Endothelial cell of umbilical vein (primary cell): ENCODE measurements at places on chromosomes 13 and 19. TPM values are rescaled to one million over a fixed set of nuclear protein-coding genes. Genes with fewer than 3 reads are reported as not detected.

DNA sequence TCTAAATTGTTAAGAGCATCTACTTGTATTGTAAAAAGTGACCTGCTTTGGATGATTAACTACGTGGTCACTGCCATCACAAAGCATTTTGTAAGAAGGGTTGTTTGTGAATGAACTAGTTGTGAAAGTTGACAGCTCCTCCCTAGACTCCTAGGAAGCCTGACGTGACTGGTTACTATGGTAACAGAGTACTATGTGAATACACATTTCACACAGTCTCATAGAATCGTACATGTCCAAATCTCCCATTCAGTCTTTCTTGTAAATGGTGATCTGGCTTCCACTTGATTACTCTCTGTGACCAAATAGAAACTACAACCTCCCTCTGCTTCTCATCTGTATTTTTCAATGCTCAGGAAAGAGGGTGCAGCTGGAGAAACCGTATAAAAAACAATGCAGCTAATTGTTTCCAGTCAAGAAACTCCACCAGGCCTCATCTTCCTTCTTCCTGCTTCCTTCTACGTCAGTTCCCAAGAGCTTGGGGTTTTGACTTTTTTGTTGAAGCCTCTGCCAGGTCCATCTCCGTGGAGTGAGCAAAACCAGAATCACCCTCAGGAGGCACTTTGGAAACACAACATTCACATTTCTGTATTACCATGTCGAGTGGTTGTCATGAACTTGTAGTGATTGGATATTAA, 83.4 kb downstream of the GPC6 start:
- no peak for DNase-seq

- DNase-seq: no peak
Observed at GRCh38 chr13:66933994-66934393, 296.1 kb downstream of the PCDH9 start.

DNA sequence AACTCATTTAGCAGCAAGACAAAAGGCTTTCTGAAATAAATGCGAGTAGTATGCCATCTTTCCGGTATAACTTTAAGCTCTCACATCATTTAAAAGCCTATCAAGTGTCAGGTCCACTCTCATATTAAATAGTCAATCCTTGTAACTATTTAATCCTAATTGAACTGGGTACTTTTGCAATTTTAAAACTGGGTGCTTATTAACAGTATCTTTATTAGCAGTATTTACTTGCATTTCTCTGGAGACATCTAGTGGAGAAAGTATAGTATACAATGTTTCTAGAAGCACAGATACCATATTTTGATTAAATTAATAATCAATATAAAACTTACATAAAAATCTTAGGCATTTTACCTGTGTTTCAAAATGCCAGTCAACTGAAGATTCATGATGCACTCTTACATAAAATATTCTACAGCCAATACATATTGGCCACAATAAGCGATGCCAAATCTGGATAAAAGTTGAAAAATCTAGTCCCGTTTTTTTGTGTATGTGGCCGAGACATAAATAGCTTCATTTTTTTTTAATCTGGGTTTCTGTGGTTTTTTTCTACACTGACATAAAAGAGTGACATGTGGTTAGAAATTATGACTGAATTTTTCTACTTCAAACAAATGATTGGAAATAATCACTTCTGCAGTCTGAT, 4.3 kb upstream of the POSTN start:
- peak; percentile 55 for DNase-seq

Gene LRRC4B
- not detected in 2 replicates for total RNA-seq

Gene FOSB
- total RNA-seq: 2.0 and 23.0 TPM in 2 replicates

- peak; percentile 8 for DNase-seq
Observed at GRCh38 chr13:79401259-79402070, 4.6 kb downstream of the RBM26 start.

Gene NLRP9
- total RNA-seq: not detected in 2 replicates

Gene ENOX1
- 0.28 and 0.97 TPM in 2 replicates for total RNA-seq

- peak; percentile 69 for DNase-seq
Observed at GRCh38 chr13:26051657-26052311, at the start of gene SHISA2. Gene SHISA2 (minus strand): TSS chr13:26052016. CDS start chr13:26050975, 1,041 bp downstream.

DNA sequence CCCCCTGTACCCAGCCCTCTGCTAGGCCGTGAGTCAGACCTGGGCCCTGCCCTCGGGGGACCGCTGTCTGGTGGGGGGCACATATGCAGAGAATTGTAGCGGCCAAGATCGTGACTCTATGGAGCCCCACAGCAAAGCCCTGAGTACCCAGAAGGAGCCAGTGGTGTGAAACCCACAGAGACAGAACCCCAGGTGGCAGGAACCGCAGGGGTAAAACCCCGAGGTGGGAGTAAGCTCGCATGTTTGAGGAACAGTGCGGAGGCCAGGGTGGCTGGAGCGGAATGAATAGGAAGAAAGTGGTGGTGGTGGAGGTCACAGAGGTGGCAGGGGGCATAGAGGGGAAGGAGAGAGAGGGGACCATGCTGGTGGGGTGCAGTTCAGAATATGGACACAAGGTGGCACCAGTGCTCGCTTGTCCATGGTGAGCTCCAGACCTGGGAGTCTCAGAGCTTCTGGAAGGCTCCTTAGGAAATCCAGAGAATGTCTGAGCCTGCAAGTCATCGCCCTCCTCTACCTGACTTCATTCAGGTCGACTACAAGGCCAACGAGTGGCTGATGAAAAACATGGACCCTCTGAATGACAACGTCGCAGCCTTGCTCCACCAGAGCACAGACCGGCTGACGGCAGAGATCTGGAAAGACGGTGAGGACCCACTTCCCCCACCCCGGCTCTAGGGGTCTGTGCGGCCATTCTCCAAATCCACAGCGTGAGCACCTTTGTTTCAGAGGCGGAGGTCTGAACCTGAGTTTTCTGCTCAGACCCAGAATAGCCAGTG, 48.9 kb downstream of the MYH14 start:
- peak; percentile 25 for DNase-seq

DNA sequence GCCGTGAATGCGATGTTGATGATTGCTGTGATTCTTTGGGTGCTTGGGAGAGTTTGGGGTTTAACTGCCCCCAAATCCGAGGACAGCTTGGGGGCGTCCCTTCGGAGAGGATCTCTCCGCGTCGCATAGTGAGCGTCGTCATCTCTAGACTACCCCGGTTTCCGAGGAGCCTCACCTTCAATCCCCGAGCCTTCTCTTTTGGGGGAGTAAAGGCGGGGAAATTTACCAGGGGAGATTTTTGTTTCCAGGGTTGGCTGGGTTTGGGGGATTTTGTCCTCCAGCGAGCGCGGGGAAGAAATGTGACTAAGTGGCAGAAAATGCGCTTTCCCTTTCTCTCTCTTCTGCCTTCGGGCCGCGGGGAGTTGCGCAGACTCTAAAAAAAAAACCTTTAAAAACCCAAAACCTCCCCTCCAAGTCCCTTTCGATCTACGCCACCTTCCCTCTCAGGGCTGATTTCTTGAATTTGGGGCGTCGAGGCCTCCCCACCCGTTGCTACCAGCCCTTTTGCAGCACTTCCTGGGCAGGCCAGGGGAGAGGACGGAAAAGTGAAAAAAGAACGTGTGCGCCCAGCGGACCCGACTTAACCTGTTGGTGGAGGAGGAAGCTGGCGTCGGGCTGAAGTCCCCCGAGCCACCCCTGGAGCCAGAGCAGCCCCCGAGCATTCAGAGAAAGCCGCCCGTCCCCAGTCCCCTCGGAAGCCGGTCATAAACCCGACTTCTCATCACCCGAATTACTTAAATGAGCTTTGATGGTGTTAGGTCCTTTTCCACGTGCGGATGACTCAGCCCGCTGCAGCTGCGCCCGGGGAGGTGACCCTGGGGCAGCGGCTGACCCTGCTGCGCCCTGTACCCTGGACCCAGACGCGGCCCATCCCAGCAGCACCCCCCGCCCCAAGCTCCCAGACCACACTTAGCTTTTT, 17.7 kb downstream of the NFIX start:
- DNase-seq: peak; percentile 11

Gene C19orf67
- 0.55 TPM in 1 of 2 replicates, not detected in the other for total RNA-seq

DNA sequence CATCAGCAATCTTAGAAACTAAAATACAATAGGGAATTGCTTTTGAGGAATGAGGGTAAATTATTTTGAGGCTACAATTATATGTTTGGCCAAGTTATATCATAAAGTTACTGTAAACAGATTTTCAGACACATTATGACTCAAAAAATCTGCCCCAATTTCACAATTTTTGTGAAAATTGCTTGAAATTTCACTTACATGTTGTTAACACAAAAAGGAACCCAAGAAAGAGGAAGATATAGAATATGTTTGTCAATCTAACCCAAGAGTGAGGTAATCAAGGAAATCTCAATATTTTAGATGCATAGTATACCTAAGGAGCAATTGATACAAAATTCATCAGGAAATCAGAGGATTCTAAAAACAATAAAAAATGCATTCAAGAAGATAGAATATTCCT, 73.9 kb upstream of the FNDC3A start:
- DNase-seq: no peak

Gene MATK
- not detected in 2 replicates for total RNA-seq

Gene FARP1
- 73.5 and 77.7 TPM in 2 replicates for total RNA-seq

DNA sequence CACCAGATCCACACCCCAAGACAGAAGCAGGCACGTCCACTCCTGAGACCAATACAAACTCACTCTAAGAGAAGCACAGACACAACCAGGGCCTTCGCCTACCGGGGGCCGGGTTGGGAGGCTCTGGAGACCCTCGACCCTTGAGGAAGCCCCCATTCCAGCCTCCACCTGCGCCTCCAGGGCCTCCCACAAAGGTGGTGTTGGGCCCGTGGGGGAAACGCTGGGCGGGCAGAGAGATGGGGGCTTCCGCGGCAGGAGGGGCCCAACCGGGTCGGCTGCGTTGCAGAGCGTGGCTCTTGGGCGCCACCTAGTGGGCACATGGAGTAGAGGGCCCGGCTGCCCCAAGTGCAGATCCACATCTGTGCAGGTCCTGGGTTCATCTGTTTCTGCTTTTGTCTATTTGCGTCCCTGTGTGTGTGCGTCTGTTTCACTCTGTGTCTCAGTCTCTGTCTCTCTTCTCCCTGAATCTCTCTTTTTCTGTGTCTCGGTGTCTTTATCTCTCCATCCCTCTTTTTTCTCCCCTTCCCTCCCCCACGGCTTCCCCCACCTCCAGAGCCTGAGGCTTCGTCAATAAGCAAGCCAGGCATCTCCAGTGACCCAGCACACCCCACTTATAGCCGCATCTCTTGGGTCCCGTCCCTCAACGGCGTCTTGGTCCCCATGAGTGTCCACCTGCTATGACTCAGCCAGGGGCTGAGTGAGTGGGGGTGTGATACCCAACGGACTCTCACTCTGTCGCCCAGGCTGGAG, 10.5 kb upstream of the TINCR start:
- peak; percentile 38 for DNase-seq

DNA sequence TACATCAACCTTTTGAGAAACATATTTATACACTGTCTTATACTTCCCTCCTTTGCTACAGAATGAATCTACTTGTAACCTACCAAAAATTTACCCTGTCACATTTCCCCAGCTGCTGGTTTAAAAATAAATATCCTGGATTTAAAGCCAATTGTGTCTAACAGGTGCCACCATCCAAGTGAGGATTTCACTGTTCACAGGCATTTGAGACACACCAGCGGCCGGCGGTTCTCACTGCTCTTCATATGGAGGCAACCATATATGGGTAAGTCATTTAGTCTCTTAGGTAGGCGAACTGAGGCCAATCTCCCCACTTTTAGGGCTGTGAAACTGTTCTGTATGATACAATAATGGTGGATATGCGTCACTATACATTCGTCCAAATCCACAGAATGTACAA, 26.2 kb downstream of the SLC25A30 start:
- DNase-seq: no peak

DNA sequence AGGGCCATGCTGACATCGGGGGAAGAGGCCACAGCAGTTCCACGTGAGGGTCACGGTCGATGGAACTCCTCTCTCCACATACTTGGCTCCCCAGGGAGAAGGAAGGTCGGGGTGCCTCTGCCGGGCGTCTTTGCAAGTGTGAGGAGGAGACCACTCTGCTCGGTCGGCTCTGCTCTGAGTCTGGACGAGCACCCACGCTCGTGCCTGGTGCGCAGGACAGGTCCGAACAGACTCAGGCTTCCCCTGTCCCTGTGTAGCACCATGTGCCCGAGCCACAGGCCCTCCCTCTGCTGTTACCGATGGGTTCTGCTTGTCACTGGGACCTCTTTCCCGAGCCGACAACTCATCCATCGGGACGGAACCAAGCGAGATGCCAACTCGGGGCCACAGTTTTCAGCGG, 35.1 kb downstream of the TMEM255B start:
- DNase-seq: no peak

GRCh38 chr19:10701955-10702525, 801 bp downstream of the QTRT1 start:
- peak; percentile 13 for DNase-seq

GRCh38 chr13:54658771-54659170, 1630.2 kb downstream of the OLFM4 start:
- no peak for DNase-seq

Gene ACTMAP
- total RNA-seq: 7.7 and 9.1 TPM in 2 replicates

GRCh38 chr19:31347828-31348392, 1.3 kb downstream of the TSHZ3 start:
- no peak for DNase-seq

DNA sequence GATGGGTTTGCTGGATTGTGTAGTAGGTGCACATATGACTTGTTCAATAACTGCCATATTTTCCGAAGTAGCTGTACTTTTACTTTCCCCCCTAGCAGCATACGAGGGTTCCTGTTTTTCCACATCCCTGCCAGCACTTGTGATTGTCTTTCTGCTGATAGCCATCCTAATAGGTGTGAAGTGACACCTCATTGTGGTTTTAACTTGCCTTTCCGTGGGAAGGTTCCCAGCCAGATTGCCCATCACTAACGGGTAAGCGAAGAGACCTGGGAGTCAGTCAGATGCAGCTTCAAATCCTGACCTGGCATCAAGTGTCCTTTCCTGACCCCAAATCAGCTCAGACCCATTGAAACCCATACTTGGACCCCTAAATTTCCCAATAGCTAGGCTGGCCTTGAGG, 4.5 kb downstream of the CLPTM1 start:
- DNase-seq: no peak

DNA sequence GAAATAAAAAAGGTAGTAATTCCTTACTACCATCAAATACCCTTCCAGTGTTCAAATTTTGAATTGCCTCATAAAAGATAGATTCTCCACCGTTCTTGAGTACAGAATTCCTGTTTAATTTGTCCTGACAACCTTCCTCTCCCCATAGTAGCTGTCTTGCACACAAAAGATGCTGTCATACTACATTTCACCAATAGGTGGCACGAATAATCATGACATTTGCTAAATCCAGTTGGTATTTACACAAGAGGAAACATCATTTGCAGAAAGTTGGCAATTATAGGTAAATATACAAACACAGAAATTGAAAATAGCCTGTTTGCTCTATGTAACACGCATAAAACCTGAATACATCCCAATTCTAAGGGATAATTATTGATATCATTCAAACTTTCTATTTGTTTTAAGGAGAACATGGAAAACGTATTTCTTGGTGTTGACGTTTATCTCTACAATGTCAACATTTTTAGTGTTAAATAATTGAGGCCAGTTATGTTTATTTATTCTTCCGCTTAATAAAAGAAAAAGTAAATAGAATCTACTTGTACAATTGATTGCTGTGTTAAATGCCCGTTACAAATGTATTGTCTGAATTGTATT, 58.3 kb upstream of the CLDN10 start:
- DNase-seq: peak; percentile 85

- DNase-seq: no peak
Observed at GRCh38 chr19:5293612-5294378, 46.8 kb downstream of the PTPRS start.

GRCh38 chr13:52353193-52353592, 52.8 kb downstream of the THSD1 start:
- no peak for DNase-seq
